ENCODE measurements at places on chromosomes 16 and 17. TPM values are rescaled to one million over a fixed set of nuclear protein-coding genes. Genes with fewer than 3 reads are reported as not detected.

The GCGR gene
- 0.18 TPM for total RNA-seq

The ACSM3 gene
- total RNA-seq = 5.5 TPM

The NTN1 gene
- total RNA-seq = 0.38 TPM

The TERB1 gene
- not detected for total RNA-seq

The PLXDC1 gene
- 0.27 TPM for total RNA-seq

The PYY gene
- total RNA-seq = not detected

The ALOX15B gene
- not detected for total RNA-seq

The ZNF18 gene
- total RNA-seq = 4.6 TPM

The CCL11 gene
- total RNA-seq = not detected

The VEZF1 gene
- 45.6 TPM for total RNA-seq

The RHBDF1 gene
- 25.8 TPM for total RNA-seq

The BAHCC1 gene
- total RNA-seq = 15.2 TPM

The CDH5 gene
- total RNA-seq = 0.09 TPM

The CDH1 gene
- 4.2 TPM for total RNA-seq

The HSD11B2 gene
- total RNA-seq = 2.0 TPM

The MFAP4 gene
- not detected for total RNA-seq

All from A549 treated with CORT108297 at 1 μM for 4 hours (cell line).